Osteoblast (primary cell): ENCODE measurements at places on chromosomes 11 and 22. TPM values are rescaled to one million over a fixed set of nuclear protein-coding genes. Genes with fewer than 3 reads are reported as not detected.

The OR5P2 gene
- total RNA-seq: not detected in 2 replicates

The GGT1 gene
- total RNA-seq: 0.36 and 0.59 TPM in 2 replicates

DNA sequence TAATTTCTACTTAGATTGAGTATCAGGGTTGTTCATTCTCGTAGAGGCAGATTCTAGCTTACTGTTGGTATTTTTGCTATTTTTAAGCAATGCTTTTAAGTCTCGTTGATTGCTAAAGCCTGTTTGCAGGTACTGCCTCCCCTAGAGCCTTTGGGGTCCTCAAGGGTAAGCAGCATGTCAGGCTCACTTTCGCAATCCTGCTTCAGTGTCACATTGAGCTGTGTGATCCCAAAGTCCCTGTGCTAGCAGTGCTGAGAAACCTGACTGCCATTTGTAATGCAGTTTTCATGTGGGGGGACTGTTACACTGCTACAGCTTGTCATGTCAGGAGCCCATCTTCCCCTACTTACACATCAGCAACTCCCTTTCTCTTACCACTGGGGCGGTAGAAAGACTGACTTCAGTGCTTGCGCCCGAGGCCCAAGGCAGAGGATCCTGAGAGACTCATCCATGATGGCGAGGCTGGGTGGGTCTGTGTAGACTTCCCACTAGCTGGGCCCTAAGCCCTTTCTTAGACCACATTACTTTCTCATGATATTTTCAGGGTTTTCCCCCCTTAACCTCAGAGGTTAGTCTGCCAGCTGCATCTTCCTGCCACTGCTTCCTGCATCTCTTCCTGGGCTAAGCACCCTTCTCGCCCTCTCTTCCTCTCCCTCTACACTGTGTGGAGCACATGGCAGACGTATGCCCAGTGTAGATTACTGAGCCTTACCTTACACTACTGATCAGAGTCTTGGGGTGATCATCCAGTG lies 40.8 kb upstream of the ST14 start:
- no peak for DNase-seq

- DNase-seq: no peak
Observed at GRCh38 chr22:34038801-34039555, 118.7 kb upstream of the LARGE1 start.

DNA sequence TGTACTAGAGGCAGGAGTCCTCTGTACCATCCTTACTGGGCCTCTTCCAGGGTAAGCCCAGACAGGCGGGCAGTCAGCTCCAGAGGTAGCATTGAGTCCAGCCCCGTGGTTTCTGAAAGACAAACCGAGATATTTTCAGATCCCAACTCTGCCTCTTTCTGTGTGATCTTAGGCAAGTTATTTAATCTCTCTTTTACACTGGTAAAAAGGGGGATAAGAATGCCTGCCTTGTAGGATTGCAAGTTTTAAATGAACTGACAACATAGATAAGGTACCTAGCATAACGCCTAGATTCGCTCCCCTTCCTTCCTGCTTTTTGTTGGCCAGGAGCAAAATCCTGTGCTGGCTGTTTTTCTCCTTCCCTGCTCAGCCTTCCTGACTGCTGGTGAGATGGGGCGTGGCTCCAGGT lies 56.4 kb upstream of the NNMT start:
- DNase-seq: no peak

- no peak for DNase-seq
Observed at GRCh38 chr11:11864803-11865202, 23.0 kb downstream of the USP47 start.

DNA sequence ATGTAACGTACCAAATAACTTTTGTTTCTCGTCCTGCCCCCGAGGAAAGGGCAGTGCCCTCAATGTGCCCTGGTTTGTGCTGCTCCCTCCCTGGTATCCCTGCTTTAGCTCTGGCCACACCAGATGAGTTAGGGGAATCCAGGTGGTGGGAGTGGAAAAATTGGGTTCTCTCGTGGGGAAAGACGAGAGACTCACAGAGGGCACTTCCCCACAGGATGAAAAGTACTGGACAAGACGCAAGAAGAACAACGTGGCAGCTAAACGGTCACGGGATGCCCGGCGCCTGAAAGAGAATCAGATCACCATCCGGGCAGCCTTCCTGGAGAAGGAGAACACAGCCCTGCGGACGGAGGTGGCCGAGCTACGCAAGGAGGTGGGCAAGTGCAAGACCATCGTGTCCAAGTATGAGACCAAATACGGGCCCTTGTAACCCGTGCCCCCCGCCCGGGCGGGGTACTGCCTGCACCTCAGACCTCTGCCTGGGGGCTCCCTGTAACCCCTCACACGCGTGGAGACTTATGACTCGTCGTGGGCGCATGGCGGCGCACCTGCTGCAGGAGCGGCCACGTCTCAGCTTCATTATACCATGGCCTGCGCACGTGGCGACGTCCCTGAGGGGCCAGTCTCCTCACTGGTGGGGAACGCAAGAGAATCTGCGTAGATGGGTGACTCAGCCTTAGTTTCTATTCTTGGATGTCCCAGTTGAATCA lies 13.9 kb downstream of the TEF start:
- peak; percentile 52 for DNase-seq
